ENCODE measurements at places on chromosomes 4 and X. TPM values are rescaled to one million over a fixed set of nuclear protein-coding genes. Genes with fewer than 3 reads are reported as not detected.

PROM1 gene
- 1.6 TPM for total RNA-seq

GRCh38 chr4:40299811-40300292 lies 35.3 kb upstream of the CHRNA9 start:
- H3K4me1 ChIP-seq = no peaks in the 10 kb centered on the region
- H3K4me3 ChIP-seq = no peak overlapping the region
- H3K27ac ChIP-seq = no peak overlapping the region

UGT2A3 gene
- total RNA-seq = not detected

TACR3 gene
- total RNA-seq = not detected

DNA sequence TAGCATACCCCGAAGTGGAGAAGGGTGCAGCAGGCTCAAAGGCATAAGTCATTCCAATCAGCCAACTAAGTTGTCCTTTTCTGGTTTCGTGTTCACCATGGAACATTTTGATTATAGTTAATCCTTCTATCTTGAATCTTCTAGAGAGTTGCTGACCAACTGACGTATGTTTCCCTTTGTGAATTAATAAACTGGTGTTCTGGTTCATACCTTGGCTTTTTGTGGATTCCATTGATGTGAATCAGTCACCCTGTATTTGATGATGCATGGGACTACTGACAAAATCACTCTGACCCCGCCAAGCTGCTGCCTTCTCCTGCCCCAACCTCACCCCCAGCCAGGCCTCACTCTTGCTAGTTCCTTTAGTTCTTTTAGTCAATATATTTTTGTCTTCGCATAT lies 32.7 kb downstream of the F9 start:
- H3K4me1 ChIP-seq = no peaks in the 10 kb centered on the region
- DNase-seq = no peak
- H3K36me3 ChIP-seq = no peaks in the 10 kb centered on the region
- no peak overlapping the region for H3K4me3 ChIP-seq

- no peaks in the 10 kb centered on the region for H3K36me3 ChIP-seq
- no peaks in the 10 kb centered on the region for H3K27me3 ChIP-seq
- no peaks in the 10 kb centered on the region for H3K4me1 ChIP-seq
- no peak overlapping the region for H3K4me3 ChIP-seq
Observed at GRCh38 chr4:171031338-171031737, 781.9 kb upstream of the GALNTL6 start.

DNA sequence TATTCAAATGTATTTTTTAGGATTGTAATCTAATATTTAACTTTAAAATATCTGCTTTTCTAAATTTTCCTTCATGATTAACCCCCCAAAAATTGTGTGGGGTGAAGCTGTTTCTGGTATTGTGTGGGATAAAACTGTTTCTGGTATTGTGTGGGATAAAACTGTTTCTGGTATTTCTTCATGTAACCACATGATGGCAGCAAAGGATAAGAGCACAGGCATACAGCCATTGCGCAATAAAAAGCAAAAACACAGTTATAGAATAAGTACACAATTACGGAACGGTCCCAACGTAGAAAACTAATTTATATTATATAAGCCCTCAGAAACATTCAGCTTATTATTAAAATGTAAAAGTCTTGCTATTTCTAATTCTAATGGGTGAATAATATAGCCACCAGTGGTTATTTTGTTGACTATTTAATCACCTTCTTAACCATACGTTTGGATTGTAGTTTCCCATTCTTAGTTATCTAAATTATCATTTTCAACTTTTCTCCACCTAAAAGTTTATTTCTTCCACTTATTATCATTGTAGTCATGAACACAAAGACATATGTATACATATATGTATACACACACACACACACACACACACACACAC lies 333.9 kb upstream of the FSTL5 start:
- H3K36me3 ChIP-seq = no peaks in the 10 kb centered on the region
- no peak overlapping the region for H3K27ac ChIP-seq
- H3K27me3 ChIP-seq = no peaks in the 10 kb centered on the region
- peak; percentile 24 for DNase-seq
- H3K4me1 ChIP-seq = no peaks in the 10 kb centered on the region

DNA sequence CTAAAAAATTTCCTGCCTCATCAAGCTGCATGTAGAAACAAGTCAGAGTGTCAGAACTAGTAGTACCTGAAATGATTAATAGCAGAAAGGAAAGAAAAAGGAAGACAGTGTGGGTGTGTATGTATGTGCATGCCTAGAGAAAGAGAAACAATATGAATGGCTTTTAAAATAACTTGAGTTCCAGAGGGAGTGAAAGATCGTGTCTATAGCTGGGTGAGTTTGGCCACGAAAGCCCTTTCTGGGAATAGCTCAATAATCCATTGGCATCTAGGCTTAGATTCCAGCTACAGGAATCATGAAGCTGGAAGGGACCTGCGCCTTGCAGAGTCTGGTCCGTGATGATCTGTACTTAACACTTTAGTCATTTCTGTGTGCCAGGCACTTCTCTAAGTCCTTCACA lies 195.6 kb downstream of the RAPGEF2 start:
- DNase-seq = no peak
- H3K4me1 ChIP-seq = no peaks in the 10 kb centered on the region
- no peaks in the 10 kb centered on the region for H3K36me3 ChIP-seq
- no peak overlapping the region for H3K27ac ChIP-seq
- no peaks in the 10 kb centered on the region for H3K27me3 ChIP-seq

DNA sequence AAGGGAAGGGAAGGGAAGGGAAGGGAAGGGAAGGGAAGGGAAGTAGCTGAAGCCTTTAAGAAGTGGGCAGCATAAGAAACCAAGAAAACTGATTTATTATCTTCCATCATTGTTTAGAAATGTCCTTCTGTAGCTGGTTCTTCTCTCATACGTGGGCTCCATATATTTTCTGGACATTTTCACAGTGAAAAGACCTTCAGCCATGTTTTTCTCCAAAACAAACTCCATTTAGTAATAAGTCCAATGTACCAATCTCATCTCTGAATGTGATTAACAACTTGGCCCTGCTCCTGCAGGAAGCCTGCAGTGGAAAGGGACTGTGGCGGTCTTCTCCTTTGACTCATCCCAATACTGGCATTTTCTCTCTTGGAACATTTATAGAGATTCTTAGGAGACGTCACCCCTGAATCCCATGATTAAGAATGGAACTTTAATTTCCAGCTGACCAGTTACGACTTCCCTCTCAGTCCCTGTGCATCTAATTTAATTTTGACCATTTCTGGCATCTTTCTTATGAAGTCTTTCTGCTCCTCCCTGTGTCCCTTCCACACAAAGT lies 96.6 kb upstream of the GUCY1A1 start:
- no peak for DNase-seq
- no peaks in the 10 kb centered on the region for H3K4me1 ChIP-seq
- no peak overlapping the region for H3K4me3 ChIP-seq
- no peaks in the 10 kb centered on the region for H3K27me3 ChIP-seq
- H3K36me3 ChIP-seq = no peaks in the 10 kb centered on the region
- H3K27ac ChIP-seq = no peak overlapping the region

DNA sequence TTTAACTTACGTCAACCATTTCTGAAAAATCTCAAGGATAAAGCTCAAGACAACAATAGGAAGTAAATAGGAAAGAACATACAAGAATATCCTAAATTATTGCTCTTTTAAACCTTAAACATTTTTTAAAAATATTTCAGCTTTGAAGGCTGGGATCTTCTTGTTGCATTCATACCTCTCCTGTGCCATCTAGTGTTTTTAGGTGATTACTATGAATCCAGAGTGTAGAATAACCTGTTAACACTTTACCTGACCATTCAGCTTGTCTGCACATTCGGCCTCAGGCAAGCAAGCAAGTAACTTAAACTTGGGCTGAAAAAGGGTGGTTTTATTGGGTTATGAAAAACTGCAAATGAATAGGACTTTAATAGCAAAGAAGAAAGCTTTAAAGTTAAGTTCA lies 507.8 kb upstream of the INTU start:
- H3K4me1 ChIP-seq = no peaks in the 10 kb centered on the region
- H3K27ac ChIP-seq = no peak overlapping the region
- no peaks in the 10 kb centered on the region for H3K27me3 ChIP-seq
- no peaks in the 10 kb centered on the region for H3K36me3 ChIP-seq

PRIMPOL gene
- 9.8 TPM for total RNA-seq

DNA sequence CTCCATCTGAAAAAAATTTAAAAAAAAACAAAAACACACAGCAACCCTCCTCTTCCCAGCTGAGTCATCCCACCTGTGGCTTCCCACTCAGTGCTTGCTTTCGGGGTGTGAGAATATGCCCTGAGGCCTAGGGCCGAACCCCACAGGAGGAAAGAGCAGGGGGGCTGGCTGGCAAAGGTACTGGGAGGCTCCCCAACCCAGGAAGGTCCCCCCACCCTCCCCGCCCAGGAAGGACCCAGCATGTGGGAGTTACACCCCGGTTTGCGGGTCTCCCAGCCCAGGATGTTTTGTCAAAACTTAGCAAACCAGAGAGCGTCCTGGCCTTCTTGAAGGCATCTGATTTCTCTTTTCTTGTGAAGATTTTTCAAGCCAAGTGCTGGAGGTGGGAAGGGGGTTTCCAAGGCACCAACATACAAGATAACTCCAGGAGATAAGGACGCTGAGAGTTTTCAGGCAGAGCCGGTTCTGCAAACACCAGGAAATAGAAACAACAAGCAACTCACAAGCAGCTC lies 25.7 kb upstream of the CSF2RA start:
- H3K27me3 ChIP-seq = no peaks in the 10 kb centered on the region
- H3K36me3 ChIP-seq = no peaks in the 10 kb centered on the region
- no peak overlapping the region for H3K27ac ChIP-seq
- no peaks in the 10 kb centered on the region for H3K4me1 ChIP-seq

SEC24D gene
- 36.3 TPM for total RNA-seq

GRCh38 chr4:83267121-83267829 lies 17.3 kb downstream of the COQ2 start:
- no peaks in the 10 kb centered on the region for H3K36me3 ChIP-seq
- H3K4me1 ChIP-seq = peaks cover 9% of the 10 kb centered on the region
- no peak for DNase-seq

GRCh38 chr4:127782275-127783025 lies at the start of gene HSPA4L:
TSS of gene HSPA4L (plus strand) at chr4:127782322. CDS start at chr4:127782551, 229 bp downstream.
- peaks cover 5% of the 10 kb centered on the region for H3K4me1 ChIP-seq
- H3K4me3 ChIP-seq = peak within 1 kb of the TSS; percentile 68
- H3K27me3 ChIP-seq = no peaks in the 10 kb centered on the region
- peak; percentile 79 for DNase-seq

GRCh38 chr4:186557061-186557460 lies 1.7 kb upstream of the MTNR1A start:
- H3K4me3 ChIP-seq = no peak overlapping the region
- no peaks in the 10 kb centered on the region for H3K4me1 ChIP-seq
- DNase-seq = no peak

- H3K27ac ChIP-seq = no peak overlapping the region
- H3K27me3 ChIP-seq = peaks cover 3% of the 10 kb centered on the region
- no peaks in the 10 kb centered on the region for H3K36me3 ChIP-seq
- no peaks in the 10 kb centered on the region for H3K4me1 ChIP-seq
Observed at GRCh38 chrX:139126493-139126892, 404.0 kb upstream of the F9 start.

DNA sequence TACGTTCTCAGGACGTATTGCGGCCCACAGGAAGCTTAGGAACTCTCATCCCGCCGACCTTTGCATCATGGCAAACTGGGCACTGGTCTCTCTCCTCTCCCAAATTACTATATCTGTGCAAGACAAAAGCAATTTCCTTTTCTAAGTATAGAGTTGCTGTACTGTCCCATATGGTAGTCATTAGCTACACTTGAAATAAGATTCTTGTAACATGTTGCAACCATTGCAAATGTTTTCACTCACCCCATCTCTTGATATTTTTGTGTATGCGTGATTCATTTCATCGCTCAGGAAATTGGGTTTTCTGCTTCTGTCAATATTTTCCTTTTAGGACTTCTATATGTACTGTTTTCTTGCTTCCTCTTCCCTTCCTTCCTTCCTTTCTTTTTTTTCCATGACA lies 15.7 kb downstream of the ARMCX6 start:
- H3K36me3 ChIP-seq = no peaks in the 10 kb centered on the region
- no peaks in the 10 kb centered on the region for H3K4me1 ChIP-seq
- DNase-seq = no peak
- H3K27me3 ChIP-seq = peaks cover 3% of the 10 kb centered on the region
- H3K27ac ChIP-seq = no peak overlapping the region

DNA sequence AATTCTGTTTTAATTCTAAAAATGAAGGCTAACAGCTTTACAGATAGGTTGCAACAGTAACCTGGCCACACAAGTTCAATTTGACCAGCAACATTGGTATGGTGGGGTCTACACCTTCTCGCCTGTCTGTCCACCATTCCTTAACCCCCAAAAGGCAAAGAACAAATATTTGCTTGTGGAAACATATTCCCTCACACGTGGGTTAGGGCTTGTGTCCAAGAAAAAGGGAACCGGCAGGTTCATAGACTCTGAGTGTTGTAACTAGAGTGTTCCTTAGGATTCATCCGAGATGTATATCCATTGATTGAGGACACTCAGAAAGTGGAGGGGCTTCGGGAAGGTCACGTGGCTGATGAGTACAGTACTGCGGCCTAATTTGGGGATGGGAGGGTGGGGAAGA lies 54.1 kb downstream of the C4orf51 start:
- H3K4me1 ChIP-seq = peaks cover 20% of the 10 kb centered on the region
- no peaks in the 10 kb centered on the region for H3K36me3 ChIP-seq
- H3K4me3 ChIP-seq = no peak overlapping the region
- DNase-seq = no peak

TIMP1 gene
- total RNA-seq = 1,511 TPM

PDCL2 gene
- not detected for total RNA-seq

DNA sequence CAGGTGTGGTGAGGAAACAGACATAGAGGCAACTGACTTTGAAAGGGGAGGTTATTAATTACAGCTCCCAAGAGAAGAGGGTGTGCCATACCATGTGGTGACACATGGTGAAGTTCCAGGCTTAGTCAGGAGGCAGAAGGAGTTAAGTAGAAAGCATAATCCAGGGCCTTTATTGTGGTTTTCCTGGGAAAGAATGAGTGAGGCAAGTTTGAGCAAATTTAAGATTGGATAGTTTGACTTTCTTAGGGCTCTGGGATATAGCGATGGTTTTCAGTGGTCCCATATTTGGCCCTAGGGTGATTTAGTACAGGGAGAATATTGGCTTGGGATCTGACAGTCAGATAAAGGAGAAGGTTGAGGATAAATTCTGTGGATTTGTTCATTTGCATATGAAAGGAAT lies 495.9 kb upstream of the FSTL5 start:
- no peaks in the 10 kb centered on the region for H3K4me1 ChIP-seq
- H3K36me3 ChIP-seq = no peaks in the 10 kb centered on the region
- no peak for DNase-seq
- H3K4me3 ChIP-seq = no peak overlapping the region

MAGIX gene
- 6.3 TPM for total RNA-seq

GRCh38 chr4:5126231-5126630 lies 75.0 kb downstream of the STK32B start:
- H3K27me3 ChIP-seq = no peaks in the 10 kb centered on the region
- no peak overlapping the region for H3K27ac ChIP-seq
- no peaks in the 10 kb centered on the region for H3K4me1 ChIP-seq
- H3K36me3 ChIP-seq = no peaks in the 10 kb centered on the region
- no peak overlapping the region for H3K4me3 ChIP-seq

GPAT3 gene
- total RNA-seq = 2.0 TPM

GRCh38 chrX:33831211-33831610 lies 300.9 kb downstream of the FAM47A start:
- DNase-seq = no peak
- H3K27me3 ChIP-seq = no peaks in the 10 kb centered on the region
- no peak overlapping the region for H3K27ac ChIP-seq

All from adrenal gland (tissue), 19 donors.